Karpas-422 (cell line): ENCODE measurements at places on chromosomes 6 and 20.

GRCh38 chr20:20426655-20426907 is 58.7 kb downstream of the INSM1 start:
- no peak for DNase-seq

DNA sequence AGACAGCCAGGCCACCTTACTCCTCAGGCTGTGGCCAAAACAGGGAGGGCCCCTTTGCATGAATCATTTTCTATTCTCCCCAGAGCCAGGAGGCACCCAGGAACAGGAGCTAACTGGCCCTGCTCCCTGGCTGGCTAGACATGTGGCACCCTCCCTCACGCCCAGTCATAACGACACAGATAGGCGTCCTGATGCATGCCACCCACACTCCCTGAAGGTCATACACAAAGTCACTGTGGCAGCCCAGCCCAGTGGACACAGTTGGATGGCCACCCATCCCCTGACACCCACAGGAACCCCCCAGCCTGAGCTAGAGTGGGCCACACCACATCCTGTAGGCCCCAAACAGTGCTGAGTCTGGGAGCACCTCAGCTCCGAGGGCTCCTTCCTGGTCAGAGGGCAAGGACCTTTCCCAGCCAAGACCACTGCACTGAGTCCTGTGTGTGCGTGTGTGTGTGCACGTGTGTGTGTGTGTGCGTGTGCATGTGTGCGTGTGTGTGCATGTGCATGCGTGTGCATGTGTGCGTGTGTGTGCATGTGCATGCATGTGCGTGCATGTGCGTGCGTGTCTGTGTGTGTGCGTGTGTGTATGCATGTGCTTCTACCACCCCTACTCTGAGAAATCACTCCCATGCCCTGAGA is 21.6 kb downstream of the TFEB start:
- peak; percentile 72 for DNase-seq

DNA sequence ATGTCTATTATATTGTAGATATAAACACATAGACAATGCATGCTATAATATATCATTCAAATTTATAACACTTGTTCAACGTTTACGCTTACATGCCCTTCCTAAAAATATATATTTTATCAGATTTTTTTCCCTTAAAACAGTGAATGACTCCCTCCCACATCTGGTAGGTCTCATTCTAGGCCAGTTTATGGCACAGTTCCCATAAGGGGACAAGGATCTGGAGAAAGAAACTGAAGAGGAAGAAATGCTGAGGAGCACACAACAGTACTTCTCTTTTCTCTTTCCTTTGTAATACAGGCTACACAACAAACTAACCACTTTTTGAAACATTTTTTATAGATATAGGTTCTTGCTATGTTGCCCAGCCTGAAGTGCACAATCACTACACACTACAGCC is 48.6 kb upstream of the RCAN2 start:
- no peak for DNase-seq

DNA sequence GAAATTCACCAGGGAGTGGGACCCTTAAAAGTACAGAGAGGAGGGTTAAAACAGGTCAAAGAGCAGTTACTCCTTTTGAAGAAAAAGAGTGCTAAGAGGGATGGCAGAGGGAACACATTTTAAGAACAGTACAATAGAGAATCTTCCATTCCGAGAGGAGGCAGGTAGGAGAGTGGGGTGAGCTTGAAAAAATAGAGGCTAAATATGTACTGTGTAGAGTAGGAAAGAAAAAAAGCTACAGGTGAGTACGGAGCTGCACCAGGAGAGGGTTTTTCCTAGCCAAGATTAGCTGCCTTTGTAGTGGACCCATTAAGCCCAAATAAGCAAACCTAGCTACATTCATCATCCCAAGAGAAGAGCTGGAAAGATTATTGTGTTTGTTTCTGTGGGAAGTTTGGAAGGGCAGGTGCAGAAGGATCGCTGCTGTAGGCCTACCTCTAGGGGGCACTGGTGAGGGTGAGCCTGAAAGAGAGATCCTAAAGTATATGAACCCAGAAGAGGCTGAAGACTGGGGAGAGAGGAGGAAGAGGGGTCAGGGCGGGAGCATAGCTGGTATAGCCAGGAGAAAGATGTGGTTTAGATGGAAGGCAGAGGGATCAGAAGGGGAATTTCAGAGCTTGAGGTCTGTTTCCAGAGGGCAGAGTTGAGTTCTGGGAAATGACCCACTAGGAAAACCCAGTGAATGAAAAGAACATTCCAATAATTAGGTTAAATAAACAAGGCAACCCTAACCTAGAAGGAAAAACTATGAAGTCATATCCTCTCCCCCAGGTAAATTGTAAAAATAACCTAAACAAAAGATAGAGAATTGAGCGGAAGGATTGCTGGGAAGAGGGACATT is 50.2 kb upstream of the HINT3 start:
- peak; percentile 81 for DNase-seq

- DNase-seq, result no peak
Observed at GRCh38 chr6:37119387-37119886, 50.5 kb upstream of the PIM1 start.
